Activated naive CD8-positive, alpha-beta T cell treated with anti-CD3 and anti-CD28 coated beads, Interleukin-2, amount 50 U/mL, for 16 hours (primary cell): ENCODE measurements at places on chromosomes 1 and 21.

DNA sequence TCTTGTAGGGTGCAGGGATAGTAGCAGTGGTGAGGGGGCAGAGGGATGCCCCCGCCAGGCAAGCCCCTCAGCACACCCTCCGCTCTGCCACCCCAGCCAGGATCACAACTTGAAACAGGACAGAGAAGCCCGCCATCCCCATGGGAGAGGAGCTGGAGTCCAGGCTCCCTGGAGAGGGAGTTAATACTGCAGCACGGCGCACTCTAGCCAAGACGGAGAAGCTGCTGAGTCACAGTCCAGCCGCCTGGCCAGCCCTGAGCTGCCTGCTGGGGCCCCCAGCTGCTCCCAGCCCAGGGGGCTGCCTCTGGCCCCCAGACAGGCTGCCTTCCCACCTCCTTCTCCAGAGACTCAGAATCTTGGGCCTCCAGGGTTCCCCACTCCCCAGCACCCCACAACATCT lies 87.2 kb downstream of the SYT2 start:
- DNase-seq = no peak

DNA sequence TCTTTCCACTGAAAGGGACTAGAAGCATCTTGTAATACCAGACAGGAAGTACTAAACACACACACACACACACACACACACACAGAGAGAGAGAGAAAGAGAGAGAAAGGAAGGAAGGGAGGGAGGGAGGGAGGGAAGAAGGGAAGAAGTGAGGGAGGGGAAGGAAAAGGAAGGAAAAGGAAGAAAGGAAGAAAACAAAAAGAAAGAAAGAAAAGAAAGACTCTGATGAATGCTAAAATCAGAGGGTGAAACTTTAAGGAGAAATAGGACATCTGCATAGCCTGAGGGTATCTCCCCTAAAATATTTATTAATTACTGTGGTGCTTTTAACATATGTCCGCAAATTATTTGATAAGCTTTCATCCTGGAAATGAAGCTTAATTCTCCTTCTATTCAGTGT lies 10.6 kb downstream of the TRIT1 start:
- no peak for DNase-seq

DNA sequence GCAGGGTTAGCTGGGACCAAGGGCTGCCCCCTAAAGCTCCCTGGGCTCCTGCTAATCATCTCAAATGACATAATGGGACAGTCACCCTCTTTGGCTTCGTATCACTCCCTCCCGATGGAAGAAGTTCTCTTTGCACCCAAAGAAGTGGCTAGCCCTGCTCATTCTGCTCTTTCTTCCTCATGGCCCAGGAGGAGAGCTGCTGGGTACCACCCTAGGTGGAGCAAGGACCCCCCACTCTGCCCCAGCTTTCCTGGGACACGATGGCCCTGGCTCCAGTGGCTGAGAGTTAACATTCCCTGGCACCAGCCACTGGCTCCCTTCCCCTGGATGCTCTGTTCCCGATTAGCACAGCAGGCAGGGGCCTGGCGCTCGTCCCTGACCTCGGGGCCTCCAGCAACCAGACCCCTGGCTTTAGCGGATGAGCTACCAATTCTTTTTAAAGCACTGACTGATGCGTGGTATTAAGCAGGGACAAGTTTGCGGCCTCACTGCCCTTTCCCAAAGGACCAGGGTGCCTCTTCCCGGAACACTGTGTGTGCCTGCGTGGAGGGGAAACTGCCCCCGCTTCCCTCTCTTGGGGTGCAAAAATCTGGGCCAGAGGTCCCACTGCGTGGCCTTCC lies 1.2 kb downstream of the MYOM3 start:
- DNase-seq = no peak

- no peak for DNase-seq
Measured at GRCh38 chr1:21434394-21434793, 5.5 kb upstream of the NBPF3 start.

DNA sequence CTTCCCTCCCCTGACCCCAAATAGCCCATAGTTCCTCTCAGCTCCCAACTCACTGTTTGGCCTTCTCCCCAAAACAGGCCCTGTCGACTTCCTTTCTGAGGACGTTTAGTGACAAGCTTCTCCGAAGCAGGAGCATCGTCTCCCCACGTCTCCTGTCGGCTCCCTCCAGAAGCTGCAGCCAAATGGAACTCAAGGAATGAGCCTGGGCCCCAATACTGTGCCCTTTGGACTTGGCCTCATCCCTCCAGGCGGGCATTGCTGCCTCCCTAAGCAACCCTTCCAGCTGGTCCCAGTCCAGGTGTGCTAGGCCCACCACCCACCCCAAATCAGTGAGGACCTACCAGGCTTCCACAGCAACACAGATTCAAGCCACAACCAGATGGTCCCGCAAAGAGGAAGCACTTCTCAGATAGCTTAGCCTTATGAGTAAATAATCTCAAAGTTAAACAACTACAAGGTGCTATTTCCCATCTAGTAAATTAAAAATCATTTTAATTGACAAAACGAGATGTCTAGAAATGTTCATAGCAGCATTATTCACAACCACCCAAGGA lies 33.0 kb downstream of the ACOT7 start:
- no peak for DNase-seq

- no peak for DNase-seq
Measured at GRCh38 chr1:53343831-53344668, 16.2 kb upstream of the LRP8 start.

DNA sequence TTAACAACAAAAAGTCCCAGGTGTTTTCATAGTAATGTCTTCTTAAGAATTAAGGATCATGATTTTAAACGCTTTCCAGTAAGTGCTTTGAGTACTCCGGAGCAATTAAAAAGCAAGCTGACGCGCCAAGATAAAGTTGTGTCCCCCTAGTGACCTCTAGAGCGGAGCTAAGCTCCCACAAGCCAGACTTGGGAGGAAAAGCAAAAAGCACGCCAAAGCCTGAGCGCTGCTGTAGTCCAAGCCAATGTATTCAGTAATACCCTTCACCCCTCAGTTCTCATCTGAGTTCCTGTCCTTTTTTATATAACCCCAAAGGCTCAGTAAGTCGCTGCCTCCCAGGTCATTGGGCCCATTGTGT lies 3.5 kb upstream of the SLC44A5 start:
- no peak for DNase-seq

GRCh38 chr21:35390013-35390776 lies 341.1 kb upstream of the RUNX1 start:
- DNase-seq = no peak

DNA sequence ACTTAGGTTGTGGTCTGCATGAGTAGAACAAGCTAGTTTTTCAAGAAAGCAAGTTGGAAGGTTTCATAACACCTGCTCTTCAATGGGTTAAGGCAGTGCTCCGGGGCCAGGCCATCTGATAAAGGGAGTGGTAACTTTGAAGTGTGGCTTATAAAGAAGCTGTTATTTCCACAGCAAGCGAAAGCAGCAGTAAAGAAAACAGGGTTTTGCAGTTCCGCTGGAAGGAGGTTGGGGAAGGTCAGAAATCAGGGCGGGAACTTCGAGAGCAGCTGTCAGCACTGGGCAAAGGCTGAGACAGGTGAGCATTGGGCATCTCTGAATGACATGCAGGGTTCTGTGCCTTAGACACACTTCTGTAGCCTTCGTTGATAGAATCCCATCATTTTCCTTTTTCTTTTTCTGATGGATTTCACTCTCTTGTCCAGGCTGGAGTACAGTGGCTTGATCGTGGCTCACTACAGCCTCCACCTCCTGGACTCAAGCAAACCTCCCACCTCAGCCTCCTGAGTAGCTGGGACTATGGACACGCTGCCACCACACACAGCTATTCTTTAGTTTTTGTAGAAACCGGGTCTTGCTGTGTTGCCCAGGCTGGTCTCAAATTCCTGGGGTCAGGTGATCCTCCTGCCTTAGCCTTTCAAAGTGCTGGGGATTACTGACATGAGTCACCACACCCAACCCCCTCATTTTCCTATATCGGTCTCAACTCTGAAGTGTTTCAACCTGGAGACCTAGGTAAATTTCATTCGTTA lies 20.5 kb downstream of the TMEM51 start:
- no peak for DNase-seq

DNA sequence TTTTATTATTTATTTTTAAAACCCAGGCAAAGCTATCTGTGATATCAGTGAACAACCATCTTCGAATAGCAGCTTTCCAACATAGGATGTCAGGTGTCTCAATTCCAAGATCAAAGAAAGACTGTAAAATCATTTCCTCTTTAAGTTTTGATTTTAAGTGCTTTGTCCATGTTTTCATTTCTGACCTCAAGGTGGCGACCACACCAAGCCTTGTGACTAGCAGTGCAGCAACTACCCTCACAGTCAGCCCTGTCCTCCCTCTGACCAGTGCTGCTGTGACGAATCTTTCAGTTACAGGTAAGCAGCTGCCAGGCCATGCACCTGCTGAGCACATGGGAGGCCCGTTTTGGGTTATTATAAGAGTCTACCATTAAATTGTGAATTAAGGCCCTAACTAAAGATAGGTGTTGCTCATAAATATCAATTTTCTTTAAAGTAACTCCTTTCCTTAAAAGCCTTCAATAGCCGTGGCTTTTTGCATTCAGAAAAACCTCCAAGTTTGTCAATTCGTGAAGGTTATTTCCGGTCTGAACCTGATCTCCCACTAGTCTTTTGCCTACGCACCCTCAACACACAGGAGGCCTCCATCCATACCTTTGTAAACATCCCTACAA lies 117.0 kb downstream of the CD247 start:
- no peak for DNase-seq

GRCh38 chr1:95636897-95637296 lies 402.9 kb downstream of the RWDD3 start:
- DNase-seq = no peak

GRCh38 chr21:15252431-15252830 lies 187.6 kb upstream of the NRIP1 start:
- no peak for DNase-seq

DNA sequence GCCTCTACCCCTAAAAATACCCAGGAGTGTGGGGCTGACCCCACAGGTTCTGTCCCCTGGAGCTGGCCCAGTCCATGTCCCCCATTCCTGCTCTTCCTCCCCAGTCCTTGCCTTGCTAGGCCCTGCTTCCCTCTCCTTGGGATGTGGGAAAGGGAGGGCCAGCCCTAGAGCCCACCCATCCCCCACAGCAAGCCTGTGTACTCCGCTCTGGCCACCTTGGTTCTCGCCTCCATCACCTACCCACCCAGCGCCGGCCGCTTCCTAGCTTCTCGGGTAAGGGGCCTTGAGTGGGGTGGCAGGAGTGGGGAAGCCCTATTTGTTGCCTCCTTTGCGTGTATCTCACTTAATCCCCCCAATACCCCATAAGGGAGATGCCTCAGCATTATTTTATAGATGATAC lies 6.7 kb downstream of the CLCNKB start:
- DNase-seq = no peak

DNA sequence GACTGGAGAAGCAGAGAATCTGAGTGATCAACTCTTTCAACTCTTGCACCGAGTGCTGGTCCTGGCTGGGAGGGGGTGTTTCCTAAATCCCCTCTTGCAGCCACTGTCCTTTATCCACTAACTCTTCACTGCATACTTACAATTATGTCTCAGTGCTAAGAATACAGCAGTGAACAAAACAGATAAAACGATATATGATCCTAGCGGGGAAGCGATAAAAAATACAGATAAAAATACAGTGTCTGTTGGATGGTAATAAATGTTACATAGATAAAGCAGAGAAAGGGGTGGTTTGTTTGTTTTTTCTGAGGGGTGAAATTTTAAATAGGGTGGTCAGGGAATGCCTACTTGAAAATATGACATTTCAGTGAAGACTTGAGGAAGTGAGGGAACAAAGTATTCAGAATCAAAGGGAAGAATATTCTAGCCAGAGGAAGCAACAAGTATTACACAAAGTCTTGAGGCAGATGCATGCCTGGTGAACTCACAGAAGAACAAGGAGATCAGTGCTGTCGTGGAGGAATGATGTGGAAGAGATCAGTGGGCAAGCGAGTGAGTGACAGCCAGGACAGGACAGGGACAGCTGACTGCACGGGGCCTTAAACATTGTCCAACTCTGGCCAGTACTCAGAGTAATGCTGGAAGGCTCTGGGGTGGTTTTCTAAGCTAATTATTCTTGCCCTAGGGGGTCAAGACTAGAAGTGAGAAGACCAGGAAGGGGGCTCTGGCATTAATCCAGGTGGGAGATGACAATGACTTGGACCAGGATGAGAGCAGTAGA lies 110.0 kb downstream of the APP start:
- no peak for DNase-seq

DNA sequence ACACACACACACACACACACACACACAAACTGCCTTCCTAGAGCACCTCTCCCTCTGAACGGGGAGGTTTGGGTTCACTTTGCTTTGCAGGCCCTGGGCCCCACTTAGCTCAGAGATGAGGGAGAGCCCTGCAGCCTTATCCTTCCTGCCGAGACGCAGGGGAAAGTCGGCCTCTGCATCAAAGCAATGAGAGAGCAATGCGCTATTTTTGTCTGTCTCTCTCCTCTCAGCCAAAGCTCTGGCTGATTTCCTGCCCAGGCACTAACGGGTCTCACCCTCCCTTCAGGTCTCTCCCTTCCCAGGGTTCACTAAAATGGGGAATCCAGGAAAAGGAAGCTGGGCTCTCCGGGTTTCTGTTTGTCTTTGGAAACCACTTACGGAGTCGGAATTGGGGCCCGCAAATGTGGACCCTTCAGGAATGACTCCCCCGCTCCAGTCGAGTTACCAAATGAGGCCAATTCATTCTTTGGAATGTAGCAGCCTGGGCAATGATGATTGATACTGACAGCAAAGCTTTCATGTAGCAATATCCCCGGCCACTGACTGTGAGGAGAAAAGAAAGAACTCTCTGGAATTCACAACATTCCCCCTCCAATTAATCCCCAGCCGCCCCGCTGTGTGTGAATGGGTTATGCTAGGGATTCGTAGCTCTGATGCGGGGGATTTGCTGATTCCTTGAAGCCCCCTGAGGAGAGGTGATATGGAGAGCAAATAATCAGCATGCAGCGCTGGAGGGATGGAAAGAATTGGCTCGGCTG lies 61.5 kb upstream of the WLS start:
- DNase-seq = no peak

DNA sequence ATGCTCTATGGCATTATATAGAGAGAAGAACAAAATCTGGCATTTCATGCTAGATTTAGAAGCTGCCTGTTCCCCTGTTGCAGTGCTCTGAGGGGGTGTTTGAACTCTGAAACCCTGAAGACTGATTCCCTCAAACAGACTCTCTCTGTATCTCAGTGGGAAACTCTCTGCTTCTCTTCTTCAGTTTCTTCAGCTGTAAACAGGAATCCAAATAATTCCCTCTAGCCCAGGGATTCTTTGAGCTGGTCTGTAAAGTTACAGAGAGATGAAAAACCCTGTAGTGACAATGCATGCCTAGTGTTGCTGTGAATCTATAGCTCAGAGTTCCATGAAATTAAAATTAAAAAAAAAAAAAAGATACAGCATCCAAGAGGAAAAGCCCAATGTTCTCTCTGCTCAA lies 17.0 kb upstream of the ROR1 start:
- DNase-seq = no peak
